ENCODE measurements at places on chromosomes 12 and 14.

DNA sequence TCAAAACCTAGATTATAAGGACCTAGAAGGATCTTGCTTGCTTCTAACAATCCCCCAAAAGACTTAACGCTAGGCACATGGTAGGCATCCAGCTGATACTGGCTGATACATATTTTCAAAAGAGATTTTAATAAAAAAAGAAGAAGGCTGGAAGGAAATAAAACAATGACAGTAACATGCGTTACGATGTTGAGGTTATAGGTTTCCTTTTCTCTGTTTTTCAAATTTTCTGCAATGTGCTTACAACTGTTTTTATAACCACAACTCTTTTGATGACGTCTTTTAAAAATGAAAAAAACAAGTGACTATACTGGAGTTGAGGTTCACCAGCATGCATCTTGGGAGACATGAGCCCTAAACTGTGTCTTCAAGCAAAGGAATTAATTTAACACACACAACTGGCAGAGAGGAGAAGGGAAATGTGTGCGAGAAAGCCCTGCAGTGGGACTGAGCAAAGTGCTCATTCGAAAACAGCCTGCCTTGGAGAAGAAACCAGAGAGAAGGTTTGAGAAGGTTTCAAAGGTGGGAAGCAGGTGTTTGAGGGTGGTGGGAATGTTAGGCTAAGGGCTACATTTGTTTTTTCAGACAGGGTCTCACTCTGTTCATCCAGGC is 80.4 kb downstream of the DUSP16 start:
- DNase-seq, result no peak

- DNase-seq, result no peak
Observed at GRCh38 chr12:24778486-24779304, 170.2 kb downstream of the BCAT1 start.

DNA sequence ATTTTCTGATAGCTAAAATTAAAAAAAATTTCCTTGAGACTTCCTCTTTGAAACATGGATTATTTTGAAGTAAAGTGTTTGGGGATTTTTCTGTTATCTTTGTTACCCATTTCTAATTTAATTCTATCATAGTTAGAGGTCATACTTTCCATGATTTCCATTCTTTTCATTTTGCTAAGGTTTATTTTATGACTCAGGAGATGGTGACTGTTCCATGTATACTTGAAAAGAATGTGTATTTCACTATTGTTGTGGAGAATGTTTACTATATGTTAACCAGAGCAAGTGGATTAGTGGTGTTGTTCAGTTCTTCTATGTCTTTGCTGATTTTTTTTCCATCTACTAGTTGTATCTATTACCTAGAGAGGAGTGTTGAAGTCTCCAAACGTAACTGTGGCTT is 250.5 kb upstream of the PELI2 start:
- DNase-seq, result no peak

DNA sequence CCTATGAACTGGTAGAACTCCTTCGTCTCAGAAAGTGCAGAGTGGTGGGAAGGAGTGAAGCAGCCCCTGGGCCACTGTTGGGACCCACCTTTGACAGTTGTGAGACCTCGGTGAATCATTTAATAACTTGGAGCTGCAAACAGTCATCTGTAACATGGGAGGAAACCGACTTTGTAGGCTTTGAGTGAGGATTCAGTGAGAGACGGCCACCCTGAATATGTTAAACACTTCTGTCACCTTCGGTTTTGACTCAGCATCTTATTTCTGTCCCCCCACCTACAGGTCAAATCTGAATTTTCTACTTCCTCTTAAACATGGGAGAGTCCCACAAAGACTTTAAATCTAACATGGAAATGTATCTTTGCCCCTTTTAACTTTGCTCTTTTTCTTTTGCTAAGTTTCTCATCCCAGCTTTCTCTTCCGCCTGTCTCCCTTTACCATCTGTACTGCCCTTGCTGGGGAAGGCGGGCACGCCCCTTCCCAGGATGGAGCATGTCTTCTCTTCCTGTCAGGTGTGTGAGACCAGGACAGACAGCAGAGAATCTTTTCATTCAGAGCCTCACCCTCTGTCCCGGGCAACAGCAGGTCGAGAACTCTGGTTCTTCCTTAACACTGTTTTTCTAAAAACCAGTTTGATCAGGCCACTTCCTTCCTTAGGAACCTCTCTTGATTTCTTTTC is 37.1 kb downstream of the ZC3H14 start:
- no peak for DNase-seq

DNA sequence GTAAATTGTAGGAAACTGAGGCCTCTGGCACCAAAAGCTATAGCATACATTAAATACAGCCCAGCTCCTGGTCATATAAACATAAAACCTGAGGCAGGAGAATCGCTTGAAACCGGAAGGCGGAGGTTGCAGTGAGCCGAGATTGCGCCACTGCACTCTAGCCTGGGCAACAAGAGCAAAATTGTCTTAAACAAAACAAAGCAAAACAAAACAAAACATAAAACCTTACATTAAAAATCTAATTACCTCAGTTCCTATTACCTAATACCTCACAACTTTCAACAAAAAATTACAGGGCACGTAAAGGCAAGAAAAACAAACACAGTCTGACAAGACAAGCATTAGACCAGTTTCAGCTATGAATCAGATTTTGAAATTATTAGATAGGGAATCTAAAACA is 36.7 kb downstream of the TMEM116 start:
- no peak for DNase-seq

DNA sequence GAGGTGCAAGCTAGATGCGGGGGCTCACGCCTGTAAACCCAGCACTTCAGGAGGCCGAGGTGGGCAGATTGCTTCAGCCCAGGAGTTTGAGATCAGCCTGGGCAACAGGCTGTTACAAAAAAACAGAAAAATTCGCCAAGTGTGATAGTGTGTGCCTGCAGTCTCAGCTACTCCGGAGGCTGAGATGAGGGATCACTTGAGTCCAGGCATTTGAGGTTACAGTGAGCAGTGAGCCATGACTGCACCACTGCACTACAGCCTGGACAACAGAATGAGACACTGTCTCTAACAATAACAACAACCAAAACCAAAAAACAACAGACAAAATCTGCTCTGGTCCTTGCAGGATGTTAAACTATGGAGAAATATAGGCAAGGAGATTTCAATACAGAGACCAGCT is 13.9 kb downstream of the BTBD7 start:
- no peak for DNase-seq

GRCh38 chr12:59365133-59365532 is 230.7 kb upstream of the SLC16A7 start:
- no peak for DNase-seq

DNA sequence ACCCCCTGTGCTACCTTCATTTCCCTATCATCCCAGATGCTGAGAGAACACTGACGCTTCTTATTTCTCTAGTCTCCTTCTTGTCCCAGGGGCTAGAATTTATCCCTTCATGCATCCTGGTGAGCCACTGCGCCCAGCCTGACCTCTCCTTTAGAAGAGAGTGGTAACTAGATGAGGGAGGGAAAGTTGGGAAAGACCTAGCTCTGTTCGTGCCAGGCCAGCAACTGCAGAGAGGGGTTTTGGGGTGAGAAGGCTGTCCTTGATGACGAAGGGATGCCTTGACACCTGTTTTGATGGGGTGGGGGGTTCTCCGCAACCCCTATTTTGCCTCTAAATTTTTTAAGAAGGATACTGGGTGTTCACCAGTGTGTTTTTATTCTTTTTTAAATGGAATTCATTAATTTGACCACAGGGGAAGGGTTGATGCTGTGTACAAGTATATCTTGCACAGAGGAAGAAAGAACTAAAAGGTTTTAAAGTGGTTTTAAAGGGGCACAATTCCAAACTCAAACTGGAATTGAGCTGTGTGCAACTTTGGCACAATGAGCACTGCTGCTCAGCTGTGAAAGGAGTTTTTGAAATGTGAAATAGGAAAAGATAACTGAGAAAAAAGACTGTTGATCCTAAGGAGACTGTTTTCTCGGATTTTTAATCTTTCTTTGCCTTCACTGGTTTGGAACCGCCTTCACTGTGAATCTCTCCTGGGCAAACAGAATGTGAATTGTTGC is 7.0 kb upstream of the MMP19 start:
- DNase-seq, result no peak

DNA sequence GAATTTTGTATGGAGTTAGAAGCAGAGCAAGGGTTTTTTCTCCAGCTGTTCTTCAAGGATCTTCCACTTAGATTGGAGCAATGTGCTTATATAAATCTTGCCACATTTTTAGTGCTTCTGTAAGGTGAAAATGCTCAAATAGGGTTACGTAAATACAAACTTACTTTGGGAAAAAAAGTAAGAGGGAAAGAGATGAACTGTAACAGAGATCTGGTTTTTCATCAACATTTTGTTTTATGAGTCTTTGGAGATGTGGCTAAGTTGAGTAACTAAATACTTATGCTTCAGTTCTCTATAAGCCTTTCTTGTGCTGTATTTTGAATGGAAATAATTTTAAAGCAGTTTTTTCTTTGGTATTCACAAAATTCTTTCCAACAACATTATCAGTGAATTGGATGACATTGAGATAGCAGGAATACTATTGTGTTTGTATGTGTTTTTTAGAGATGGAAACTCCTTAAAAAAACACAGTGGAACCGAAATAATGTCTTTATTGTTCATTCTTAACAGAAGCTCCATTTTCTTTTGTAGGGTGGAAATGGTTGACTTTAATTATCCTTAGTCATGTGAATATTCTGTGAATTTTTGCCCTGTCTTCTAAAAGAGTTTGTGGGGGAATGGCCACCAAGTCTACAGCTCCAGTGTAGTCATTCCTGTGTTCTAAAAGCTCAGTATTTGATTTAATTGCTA is 45.7 kb downstream of the NPAS3 start:
- no peak for DNase-seq

DNA sequence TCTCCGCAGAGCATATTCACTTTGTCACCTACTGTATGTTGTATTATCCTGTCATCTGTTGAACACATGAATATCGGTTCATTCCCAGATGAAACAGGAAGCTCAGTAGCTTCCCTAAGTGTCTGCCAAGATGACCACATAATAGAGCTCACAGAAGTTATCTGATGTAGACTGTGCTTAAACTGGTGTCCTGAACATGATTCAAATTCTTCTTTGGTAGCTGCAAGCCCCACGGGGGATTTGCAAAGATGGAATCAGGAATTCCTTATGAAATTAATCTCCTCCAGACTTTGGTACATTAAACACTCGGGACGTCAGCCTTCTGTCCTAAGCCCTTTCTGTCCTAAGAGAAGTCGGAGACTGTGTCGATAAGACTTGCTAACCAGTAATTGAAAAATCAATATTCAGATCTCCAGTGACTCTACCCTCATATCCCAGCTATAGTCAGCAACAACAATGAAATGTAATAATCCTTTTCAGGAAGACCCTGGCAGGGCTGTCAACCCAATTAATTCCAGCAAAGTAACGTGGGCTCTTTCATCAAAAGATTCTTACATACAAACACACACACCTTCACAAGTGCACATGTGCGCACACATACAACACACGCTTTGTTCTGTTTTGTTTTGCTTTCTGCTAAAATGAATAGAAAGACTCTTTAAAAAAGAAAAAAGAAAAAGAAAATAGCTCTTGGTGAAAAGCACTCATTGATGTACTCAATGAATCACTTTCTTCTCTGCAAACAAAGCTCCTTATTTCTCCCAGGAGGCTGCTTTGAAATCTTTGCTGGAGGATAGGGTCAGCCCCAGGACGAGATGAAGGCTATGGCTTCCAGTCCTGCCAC is 127.2 kb downstream of the RIMBP2 start:
- DNase-seq, result no peak

DNA sequence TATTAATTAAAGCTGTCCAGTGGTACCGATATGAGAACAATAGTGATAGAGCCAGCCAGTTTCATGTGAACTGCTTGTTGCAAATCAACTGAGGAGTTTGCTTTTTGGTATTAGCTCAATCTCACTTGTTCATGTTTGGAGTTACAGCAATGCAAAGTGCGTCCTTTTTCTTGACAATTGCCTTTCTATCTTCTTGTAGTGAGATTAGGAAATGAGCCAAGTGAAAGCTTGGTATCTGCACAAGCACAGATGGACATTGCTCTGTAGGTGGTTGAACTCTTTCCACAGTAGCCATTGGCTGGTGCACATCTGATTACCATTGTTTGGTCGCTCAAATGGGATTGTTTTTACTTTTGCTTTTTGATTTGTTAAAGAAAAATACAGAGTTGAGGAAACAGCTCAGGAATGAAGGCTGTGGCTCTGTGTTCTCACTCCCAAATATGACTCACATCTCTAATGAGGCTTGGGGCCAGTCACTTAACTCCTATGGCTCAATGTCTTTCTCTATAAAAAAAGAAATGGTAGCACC is 241.4 kb downstream of the BMP4 start:
- DNase-seq, result no peak

DNA sequence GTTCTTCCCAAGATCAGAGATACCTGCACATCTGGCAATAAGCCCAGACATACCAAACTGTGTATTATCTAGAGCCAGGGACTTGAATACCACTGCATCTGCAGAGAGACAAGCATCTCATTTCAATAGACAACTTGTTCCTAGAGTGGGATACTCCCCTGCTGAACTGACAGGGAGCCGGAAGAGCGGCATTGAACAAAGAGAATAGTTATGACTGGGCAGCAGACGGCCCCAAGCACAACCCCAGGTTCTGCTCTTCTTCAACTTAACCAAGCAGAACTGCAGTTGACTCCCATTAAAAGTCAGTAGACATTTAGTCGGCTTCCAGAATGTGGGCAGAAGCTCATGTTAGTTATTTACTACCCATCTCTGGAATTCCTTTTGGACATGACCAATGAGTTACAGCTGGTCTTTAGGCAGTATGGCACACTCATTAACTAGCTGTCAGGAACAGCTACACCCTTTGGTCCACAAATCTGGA is 112.9 kb downstream of the HMGA2 start:
- DNase-seq, result no peak

GRCh38 chr12:51076236-51076930 is 7.0 kb downstream of the CSRNP2 start:
- no peak for DNase-seq

GRCh38 chr14:68774771-68775613 is 17.9 kb downstream of the ZFP36L1 start:
- no peak for DNase-seq

DNA sequence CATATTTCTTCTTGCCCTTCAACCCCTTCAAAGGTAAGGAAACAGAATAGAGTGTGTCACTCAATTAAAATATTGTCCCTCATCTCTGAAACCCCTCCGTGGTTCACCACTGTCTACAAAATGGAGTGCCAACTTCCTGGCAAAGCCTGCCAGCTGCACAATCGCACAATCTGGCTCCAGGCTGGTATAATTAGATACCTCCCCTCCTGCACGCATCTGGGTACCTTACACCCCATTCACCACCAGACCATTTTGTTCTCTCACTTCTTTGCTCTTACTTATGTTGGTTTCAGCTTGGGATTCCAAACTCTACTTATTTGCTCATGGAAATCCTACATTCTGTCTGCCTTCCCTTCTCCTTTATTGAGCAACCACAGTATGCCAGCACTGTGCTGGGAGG is 314.9 kb downstream of the NUAK1 start:
- DNase-seq, result no peak

GRCh38 chr12:59820594-59821011 is 224.8 kb downstream of the SLC16A7 start:
- no peak for DNase-seq

- DNase-seq, result no peak
Observed at GRCh38 chr12:119208626-119209061, 29.9 kb downstream of the HSPB8 start.

DNA sequence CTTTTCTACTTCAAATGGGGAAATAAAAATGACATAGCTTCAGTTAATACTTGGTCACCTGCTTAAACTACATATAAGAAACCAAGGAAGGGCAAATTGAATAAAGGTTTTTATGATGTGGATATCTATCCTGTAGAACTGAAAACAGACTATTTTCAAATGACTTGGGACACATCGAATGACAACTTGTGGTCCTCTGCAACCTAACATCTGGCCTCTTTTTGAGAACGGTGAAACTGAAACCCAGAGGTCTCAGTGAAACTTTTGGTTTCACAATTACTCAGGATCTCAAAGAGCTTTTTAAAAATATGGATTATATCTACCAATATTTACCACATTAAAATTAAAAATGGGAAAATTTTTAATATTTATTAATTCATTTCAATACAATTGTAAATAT is 65.2 kb downstream of the PPP2R5E start:
- no peak for DNase-seq
